ENCODE measurements at places on chromosomes 2 and 18.

DNA sequence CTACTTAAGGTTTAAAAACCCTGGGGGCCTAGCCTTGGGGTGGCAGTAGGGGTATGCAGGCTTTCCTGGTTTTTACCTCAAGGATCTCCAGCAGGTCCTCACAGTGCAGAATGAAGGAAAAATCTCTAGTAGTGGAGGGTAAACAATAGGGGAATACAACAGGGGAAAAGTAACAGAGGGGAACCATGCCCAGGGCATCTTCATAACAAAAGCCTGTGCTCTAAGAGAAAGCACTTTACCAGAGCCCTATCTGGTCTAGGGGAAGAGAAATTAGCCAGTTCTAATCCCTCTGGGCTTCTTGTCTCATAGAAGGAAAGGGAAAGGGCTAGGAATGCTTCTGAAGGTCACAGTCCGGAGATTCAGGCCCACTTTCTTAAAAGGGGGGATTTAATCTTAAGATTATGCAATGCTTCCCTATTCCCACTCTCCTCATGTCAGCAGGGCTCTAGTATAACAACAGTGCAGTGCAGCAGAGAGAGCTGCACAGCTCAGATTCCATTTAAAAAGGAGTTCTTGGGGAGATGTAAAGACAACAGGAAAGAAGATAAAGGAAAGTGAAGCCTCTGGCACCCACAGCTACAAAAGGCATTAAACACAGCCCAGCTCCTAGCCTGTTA, 149.0 kb upstream of the CYP1B1 start:
- DNase-seq: no peak

GRCh38 chr2:109531221-109531620, 82.5 kb downstream of the SEPTIN10 start:
- no peak for DNase-seq

DNA sequence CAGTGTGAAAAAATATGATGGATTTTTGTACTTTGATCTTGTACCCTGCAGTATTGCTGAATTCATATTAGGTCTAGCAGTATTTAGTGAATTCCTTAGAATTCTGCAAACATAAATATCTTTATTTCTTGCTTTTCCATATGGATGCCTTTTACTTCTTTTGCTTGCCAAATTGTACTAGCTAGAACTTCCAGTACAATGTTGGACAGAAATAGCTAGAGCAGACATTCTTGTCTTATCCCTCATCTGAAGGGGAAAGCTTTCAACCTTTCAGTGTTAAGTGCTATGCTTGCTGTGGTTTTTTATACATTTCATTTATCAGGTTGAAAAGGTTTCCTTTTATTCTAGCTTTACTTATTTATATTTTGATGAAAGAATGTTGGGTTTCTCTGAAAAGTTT, 1321.9 kb upstream of the CHAC2 start:
- no peak for DNase-seq

GRCh38 chr2:153811516-153811915, 60.2 kb upstream of the GALNT13 start:
- DNase-seq: no peak

GRCh38 chr2:57760381-57760801, 286.2 kb upstream of the VRK2 start:
- no peak for DNase-seq

GRCh38 chr2:46776687-46777327, 138.8 kb downstream of the MCFD2 start:
- peak; percentile 57 for DNase-seq

DNA sequence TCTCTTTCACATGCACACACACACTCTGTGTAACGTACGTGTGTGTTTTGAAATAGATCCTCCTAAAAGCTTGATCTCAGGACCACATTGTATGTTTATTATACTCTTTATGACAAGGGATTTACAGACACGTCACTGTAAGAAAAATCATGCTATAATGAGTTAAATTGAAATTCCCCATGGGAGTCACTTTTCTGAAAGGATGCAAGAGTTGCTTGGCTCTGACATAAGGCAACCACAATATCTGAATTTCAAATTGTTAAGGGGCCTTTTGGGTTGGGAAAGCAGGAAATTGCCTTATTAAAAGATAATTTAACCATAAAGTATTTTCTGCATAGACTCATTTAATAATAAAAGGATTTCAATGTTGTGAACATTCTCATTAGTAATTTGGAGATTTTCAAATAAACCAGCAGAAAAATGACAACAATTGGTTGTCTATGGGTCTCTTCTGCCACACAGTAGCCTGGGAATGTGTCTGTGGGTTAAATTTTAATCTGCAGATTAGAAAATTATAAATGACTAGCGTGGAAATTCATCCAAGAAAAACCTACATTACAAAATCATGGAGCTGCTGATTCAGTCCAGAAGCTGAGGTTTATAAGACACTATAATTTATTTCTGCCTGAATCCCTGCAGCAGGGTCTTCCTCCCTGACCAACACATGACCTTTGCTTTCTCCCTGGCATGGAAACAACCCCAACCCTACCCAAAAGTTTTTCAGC, 75.9 kb upstream of the PID1 start:
- no peak for DNase-seq

- DNase-seq: no peak
These were observed 53.1 kb upstream of the TMEM87B start for GRCh38 chr2:112001942-112002341.

DNA sequence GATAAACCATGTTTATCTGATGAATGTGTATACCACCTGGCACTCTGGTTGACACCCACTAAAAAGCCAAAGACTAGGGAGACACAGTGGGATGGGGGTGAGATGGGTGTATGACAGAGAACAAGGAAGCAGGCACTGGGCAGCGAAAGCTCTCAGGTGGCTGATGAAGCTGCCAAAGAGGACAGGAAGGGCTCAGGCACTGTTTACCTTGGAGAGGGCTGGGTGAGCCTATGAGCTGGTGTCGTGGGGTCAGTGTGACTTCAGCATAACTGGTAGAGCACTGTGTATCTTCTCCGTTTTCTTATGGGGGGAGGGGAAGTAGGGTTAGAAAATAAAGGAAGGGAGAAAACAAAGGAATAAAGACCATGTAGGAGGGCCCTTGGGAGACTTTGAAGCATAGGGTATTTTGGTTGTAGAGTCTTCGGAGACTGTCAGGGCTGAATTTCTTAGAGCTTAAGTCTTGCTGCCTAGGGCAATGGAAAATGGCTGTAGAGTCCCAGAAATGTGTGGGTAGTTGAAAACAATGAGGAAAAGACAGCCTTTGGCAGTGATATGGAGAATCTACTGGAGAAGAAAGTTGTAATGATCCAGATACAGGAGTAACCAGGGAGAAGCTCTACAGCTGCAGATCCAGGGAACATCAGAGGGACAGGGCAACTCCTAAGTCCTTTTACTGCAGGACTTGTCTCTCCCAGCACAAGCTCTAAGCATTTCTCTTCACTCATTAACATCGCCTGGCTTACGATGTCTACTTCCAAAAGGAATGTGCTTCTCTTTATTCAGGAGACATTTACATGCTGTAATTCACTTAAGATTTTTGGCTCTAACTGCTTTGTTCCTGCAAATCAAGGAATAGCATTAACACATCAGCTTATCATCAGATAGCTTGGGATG, 120.0 kb downstream of the AQP4 start:
- DNase-seq: peak; percentile 46

- DNase-seq: peak; percentile 25
These were observed 124.3 kb upstream of the CYP26B1 start for GRCh38 chr2:72271766-72272641.

GRCh38 chr2:100803334-100803733, 16.6 kb upstream of the NPAS2 start:
- DNase-seq: no peak

- DNase-seq: peak; percentile 94
These were observed 160.1 kb downstream of the HAUS1 start for GRCh38 chr18:46264255-46264654.
